ENCODE measurements at places on chromosomes 1 and 21.

GRCh38 chr1:41293779-41294178 is 51.7 kb upstream of the SCMH1 start:
- no peak for DNase-seq

GRCh38 chr1:30746212-30747032 is 11.2 kb downstream of the LAPTM5 start:
- DNase-seq = no peak

- DNase-seq = no peak
These were observed 63.0 kb downstream of the UBE2T start for GRCh38 chr1:202278751-202279150.

GRCh38 chr1:54153535-54154439 is 987 bp upstream of the CDCP2 start:
- no peak for DNase-seq

- no peak for DNase-seq
These were observed 2.9 kb upstream of the GPR25 start for GRCh38 chr1:200869753-200870391.

GRCh38 chr1:3364983-3365382 is 89.5 kb upstream of the ARHGEF16 start:
- no peak for DNase-seq
